Activated CD4-positive, alpha-beta memory T cell treated with anti-CD3 and anti-CD28 coated beads for 36 hours (primary cell): ENCODE measurements at places on chromosomes 12 and 14. TPM values are rescaled to one million over a fixed set of nuclear protein-coding genes. Genes with fewer than 3 reads are reported as not detected.

DNA sequence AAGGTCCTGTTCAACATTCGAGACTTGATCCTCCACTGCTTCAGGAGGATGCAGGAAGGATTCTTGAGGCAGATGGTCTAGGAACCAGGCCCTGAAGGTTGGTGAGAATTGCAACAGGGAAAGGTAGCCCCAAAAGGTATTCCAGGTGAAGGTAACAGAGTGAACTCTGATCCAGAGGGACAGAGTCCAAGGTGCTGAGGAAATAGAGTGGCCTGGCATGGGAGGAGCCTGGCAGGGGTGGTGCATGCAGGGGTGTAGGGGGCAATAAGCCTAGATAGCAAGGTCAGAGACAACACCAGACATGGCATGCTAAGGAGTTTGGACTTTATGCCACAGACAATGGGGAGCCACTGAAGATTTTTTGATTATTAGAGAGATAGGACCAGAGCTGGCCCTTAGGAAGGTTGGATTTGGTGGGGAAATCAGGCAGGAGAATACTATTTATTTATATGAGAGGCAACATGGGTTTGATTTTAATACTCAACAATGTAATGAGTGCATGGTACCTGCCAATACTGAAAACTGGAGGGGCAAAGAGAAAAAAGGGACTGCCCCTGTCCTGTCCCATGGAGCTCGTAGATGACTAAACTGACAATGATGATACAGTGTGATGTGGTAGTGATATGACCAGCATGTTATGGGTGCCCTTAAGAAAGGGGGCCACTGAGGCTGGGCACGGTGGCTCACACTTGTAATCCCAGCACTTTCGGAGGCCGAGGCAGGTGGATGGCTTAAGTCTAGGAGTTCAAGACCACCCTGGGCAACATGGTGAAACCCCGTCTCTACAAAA is 50.5 kb upstream of the TMED10 start:
- DNase-seq, result peak; percentile 37

Gene CLEC2A
- total RNA-seq, result not detected

Gene TTC6
- total RNA-seq, result not detected

GRCh38 chr12:129110575-129110974 is 257.3 kb downstream of the GLT1D1 start:
- DNase-seq, result no peak

Gene CACNA1C
- total RNA-seq, result 0.07 TPM

GRCh38 chr12:66014818-66015217 is 115.7 kb downstream of the LLPH start:
- DNase-seq, result no peak

DNA sequence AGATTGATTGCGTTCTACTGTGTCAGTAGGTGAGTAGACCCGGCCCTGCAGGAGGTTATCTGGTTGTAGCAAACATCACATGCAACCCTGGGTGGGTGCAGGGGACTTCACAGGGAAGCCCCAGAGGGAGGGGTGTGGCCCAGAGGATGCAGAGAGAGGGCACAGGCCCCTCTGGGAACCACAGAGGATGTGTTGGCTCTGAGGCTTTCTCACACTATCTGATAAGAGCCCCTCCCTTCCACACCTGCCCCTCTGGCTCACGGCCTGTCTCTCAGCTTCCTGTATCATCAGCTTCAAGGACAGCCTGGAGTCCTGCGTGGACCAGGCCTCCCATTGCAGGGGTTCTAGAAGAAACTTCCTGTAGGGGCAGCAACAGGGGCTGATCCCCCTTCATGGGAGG is 101.9 kb downstream of the RIN3 start:
- peak; percentile 74 for DNase-seq

GRCh38 chr12:29354954-29355353 is 26.0 kb downstream of the ERGIC2 start:
- no peak for DNase-seq

DNA sequence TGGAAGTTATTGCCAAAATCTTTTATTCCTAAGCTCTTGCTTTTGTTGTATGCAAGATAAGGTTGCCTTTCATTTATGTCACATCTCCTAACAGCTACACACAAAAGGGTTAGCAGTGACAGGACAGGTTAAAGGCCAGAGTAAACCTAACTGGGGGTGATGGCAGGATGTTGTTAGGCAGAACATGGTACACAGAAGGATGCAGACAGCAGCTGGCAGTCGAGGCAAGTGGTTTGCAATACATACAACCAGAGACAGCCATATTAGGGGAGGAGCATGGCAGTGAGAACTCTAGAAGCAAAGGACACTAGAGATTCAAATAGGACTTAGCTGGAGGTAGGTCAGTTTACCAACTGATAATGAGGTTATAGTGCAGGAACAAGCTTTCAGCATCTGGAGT is 2.7 kb upstream of the ABCD2 start:
- DNase-seq, result peak; percentile 35

DNA sequence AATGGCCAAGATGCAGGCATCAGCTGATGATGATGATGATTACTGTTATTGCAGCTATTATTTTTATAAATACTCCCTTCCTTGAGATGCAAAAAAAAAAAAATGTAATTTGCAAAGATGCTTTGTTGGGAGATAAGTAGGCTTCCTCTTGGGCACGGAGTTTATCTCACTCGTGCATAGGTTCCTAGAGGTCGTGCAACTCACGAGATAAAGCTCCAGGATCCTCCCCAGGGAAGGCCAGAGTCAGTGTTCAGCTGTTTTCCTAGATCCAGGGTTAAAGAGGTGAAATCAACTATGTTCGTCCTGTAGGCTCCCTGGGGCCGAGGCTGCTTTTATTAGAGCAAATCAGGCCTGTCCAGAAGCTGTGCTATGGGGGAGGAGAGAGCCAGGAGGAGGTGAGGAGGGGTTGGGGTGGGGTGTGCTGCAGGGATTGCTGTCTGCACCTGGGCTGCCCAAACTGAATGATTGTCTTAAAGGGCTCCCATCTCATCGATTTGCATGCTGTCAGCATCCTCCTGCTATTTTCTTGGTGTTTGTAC is 270.3 kb downstream of the NRXN3 start:
- DNase-seq, result no peak

Gene BIN2
- 64.6 TPM for total RNA-seq

DNA sequence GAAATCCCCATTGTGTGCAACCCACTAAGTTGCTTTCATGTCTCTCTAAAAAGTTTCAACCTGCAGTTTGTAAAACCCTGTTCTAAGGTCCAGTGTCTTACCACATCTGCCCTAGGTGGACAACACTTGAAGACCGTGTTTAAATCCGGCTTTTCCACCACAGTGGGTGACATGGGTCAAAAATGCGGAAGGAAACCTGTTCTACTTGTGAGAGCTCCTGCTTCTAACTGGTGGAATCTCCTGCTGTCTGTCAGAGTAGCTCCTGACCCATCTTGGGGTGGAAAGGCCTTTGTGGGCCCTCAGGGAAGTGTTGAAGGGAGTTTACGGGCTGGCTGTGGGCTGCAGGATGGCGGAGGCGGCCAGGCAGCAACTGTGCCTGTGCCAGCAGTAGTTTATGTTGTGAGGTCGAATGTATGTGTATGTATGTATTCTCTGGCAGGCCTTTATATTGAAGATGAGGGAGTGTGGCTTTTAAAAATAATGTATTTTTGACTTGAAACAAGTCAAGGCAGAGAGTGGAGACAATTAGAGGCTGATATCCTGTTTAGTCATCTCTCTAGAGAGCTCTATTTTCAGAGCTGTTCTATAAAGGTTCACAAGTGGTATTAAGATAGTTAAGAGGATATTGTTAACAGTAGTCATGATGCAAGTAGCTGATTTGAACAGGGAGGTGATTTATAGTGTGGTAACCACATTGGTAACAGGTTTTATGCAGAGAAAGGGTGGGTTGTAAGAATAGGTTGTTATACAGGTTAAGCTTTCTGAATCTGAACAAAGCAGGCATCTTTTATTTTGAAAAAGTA is 67.0 kb downstream of the PRKCH start:
- peak; percentile 64 for DNase-seq

Gene CEBPE
- total RNA-seq, result 0.19 TPM

Gene CIROP
- total RNA-seq, result not detected

- no peak for DNase-seq
These were observed 48.9 kb downstream of the AMN start for GRCh38 chr14:102971314-102971713.
